ENCODE measurements at places on chromosomes 2 and 18. TPM values are rescaled to one million over a fixed set of nuclear protein-coding genes. Genes with fewer than 3 reads are reported as not detected.

Gene FBXO36
- total RNA-seq: 2.9 TPM

Gene MFF
- 66.9 TPM for total RNA-seq

Gene CXCR4
- 2.0 TPM for total RNA-seq

Gene COPS9
- 60.5 TPM for total RNA-seq

Gene MOCOS
- total RNA-seq: 5.6 TPM

Gene ZSWIM2
- total RNA-seq: 0.10 TPM

Gene FTCDNL1
- total RNA-seq: 0.59 TPM

Gene TRIM43
- not detected for total RNA-seq

Gene LHCGR
- total RNA-seq: not detected

Gene BCL2
- total RNA-seq: 0.92 TPM

Gene MALL
- total RNA-seq: 48.5 TPM

Gene SERPINB3
- 0.07 TPM for total RNA-seq

Gene IL36RN
- total RNA-seq: not detected

Gene CXCR1
- not detected for total RNA-seq

Gene ANKRD30B
- 0.73 TPM for total RNA-seq

Gene SCN3A
- 0.40 TPM for total RNA-seq

Gene APLF
- total RNA-seq: 5.6 TPM
